Dorsolateral prefrontal cortex (tissue), 122 donors: ENCODE measurements at places on chromosomes 1 and 21.

DNA sequence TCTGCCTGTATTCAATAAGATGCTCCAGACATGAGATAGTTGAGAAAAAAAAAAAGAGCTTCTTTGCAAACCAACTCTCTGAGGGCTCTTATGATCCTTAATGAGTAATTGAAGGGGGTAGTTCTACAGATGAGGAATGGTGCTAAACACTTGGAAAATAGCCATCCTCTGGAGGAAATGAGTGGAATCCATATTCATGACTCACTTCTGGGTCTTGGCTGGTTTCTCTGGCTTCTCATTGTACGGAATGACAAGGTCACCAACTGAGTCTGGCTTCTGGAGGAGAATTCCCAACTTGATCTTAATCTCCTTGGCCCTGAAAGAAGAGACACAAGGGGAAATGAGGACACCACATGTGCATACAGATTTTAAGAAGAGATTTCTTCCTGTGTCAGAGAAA lies 34.7 kb downstream of the RGS5 start:
- DNase-seq: no peak

DNA sequence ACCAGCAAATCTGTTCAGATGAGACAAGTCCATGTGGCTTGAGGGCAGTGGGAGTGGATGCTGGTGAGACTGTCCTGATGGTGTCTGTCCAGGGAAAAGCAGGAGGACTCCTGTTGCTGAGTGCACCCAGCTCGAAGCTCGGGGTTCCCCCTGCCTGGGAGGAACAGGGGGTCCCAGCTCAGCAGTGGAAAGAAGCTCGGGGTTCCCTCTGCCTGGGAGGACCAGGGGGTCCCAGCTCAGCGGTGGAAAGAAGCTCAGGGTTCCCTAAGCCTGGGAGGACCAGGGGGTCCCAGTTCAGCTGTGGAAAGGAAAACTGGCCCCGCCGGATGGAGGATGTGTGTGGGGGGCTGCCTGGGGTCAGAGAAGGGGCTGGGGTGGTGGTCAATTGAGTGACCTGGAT lies 39.1 kb downstream of the CRYAA start:
- no peak for DNase-seq

DNA sequence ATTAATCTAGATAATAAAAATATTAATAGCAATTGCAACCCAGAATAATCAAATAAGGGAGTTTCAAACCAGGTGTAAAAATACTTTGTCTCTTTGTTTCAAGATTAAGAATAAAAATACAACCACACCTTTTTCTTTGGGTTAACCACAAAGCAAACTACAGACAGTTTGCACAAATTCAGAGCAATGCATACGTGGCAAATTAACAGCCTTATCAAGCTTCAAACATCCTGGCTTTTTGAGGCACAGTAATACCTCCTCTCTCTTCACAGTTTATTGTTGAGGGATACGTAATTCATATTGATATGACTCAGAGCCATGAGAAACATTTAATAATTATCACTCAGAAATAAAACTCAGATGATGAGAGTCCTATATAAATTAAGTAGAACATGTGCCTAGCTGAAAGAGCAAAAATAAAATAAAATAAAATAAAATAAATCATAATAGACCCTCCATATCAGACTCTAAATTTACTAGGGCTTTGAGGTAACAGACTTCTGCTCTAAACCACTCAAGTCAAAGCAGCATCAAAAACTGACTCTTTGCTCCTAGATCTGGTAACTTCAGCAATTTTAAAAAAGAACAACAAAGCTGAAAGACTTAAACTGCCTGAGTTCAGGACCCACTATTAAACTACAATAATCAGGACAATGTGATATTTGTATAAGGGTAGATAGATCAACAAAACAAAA lies 11.4 kb downstream of the EDEM3 start:
- no peak for DNase-seq

DNA sequence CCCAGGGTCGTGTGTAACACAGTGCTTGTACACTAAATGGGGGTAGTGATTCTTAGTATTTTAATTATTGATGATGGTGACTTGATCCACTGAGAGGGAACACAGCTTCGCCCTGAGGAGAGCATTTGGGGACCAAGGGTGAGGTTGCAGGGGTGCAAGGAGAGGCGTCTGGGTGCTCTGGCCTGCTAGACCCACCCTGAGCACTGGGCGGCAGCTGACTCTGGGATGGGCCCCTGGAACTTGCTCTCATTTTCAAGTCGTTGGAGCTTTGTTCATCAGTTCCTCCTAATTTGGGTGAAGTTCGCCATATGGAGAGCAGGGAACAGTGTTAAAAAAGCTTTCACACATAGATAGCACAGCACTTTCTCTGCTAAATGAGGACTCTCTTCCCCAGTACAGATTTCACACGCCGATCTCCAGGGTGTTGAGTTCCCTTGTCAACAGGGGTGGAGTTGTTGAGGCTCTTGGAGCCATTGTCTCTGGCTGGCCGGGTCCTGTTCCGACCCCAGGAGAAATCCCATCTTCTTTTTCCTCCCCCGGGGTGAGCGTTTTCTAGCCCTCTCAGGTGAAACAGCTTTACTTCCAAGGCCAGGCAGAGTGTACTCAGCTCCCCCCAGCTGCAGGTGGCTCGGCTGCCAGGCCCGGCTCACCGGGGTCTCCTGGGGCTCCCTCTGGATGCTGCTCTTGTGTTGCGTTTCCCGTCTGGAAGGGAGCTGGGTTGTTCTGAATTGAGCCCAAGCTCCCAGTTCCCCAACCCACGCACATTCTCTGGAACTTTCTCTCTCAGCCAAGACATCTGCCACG lies 367.4 kb downstream of the RPS6KC1 start:
- no peak for DNase-seq

GRCh38 chr1:118842452-118843201 lies 145.5 kb downstream of the TBX15 start:
- DNase-seq: no peak

DNA sequence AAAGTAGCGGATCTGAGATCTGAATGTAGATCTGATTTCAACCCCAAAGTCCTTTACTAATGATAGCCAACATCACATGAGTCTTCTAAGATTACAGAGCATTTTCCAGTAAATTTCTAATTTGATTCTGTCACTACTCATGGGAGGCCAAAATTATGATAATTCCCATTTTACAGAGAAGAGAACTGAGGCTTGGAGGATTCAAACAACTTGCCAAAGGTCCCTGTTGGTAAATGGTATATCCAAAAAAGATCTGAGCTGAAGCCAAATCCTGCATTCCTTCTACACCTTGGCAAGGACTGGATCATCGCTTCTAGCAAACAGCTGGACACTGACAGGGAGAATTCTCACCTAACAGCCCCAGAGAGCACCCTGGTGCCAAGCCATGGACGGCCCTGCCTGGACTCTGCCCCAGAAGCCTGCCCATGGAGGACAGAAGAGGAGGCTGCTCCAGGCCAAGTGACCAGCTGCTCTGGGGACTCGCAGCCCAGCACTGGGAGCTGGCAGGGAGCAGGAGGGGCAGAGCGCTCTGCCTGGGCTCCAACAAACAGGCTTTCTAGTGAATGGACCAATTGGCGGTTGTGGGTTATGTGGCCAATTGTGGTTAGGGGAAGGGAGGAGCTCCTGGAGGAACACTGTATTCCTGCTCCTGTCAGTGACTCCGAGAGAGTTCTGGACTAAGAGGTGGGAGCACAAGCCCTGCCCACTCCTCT lies 6.4 kb upstream of the CSF1 start:
- peak; percentile 67 for DNase-seq
